ENCODE measurements at places on chromosomes 1 and 21. TPM values are rescaled to one million over a fixed set of nuclear protein-coding genes. Genes with fewer than 3 reads are reported as not detected.

DNA sequence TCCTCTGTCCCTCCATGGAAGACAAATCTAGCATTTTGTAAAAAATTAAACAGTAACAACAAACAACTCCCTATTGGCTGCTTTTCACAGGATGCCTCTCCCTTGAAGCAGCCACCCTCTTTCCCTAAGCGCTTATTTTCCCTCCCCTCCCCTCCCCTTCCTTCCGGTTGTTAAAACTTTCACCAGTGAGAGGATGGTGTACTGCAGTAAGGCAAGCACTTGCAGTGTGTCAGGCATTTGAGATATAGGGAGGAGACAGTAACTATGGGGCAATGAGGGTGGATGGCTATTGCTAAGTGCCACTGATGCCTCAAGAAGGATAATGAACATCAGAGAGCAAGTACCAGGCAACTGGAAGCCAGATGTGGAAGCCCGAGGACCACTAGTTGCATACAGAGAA, 19.1 kb upstream of the KIAA1614 start:
- DNase-seq = peak; percentile 48

Gene HAO2
- 5.8 TPM for total RNA-seq

Gene FCRL1
- total RNA-seq = 0.61 TPM

DNA sequence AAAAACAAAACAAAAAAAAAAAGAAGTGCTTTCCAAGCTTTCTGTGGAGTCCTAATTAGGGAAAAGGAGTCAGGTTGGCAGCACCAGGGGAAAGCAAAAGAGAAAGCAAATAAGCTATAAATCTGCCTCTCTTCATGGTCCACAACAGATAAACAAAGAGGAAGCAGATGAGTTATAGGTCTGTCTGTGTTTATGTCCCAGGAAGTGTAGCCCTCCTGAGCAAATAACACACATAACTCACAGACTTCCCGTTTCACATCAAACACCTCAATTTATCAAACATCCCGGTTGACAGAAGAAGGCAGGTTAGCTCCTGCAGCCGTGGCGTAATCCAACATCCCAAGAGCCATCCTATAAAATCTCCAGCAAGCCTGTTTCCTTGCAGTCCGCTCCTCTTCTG, 5.6 kb upstream of the SLC2A5 start:
- DNase-seq = no peak

GRCh38 chr1:25109531-25109951, 122.8 kb downstream of the SYF2 start:
- no peak for DNase-seq

Gene SH2D2A
- 17.9 TPM for total RNA-seq

- DNase-seq = no peak
Observed at GRCh38 chr1:195960580-195960979, 647.7 kb downstream of the KCNT2 start.

Gene CATSPERE
- total RNA-seq = 0.76 TPM
